ENCODE measurements at places on chromosomes 5 and 9. TPM values are rescaled to one million over a fixed set of nuclear protein-coding genes. Genes with fewer than 3 reads are reported as not detected.

DNA sequence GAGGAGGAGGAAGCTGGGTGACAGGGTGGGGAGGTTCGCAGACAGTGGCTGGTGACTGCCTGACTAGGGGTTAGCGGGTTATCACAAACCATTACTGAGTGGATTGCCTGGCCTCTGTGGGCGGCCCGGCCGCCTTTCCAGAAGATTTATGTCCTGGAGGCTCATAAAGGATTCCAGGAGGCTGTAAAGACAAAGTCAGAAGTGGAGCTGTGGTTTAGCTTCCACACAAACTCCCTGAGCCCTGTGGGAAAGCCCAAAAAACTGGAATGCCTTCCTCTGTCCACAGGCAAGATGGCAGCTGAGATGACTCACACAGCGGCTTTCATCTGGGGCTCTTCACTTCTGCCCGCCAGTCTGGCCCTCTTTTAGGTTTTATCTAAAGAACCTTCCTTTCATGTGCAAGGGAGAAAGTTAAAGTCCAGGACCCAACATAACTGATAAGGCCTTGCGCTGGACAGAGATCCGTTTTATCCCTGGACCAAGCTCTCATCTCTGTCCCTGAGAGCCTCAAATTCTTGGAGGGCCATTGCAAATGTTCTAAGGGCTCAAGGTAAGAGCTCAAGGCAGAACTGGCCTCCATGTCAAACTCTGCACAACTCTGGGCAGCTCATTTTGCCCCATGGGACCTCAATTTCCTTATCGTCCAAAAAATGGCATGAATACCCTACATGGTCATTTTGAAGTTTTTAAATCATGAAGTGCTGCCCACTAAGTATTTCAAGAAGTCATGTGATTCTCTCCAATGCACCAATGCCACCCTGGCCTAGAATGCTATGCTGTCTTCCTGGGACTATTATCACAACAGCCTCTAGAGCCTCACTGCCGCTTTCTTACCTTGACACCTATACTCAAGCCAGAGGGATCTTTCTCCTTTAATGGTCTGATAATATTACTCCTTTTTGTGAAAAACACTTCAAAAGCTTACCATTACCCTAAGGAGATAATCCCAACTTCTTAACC, 249.4 kb upstream of the TRIM32 start:
- no peak for DNase-seq

DNA sequence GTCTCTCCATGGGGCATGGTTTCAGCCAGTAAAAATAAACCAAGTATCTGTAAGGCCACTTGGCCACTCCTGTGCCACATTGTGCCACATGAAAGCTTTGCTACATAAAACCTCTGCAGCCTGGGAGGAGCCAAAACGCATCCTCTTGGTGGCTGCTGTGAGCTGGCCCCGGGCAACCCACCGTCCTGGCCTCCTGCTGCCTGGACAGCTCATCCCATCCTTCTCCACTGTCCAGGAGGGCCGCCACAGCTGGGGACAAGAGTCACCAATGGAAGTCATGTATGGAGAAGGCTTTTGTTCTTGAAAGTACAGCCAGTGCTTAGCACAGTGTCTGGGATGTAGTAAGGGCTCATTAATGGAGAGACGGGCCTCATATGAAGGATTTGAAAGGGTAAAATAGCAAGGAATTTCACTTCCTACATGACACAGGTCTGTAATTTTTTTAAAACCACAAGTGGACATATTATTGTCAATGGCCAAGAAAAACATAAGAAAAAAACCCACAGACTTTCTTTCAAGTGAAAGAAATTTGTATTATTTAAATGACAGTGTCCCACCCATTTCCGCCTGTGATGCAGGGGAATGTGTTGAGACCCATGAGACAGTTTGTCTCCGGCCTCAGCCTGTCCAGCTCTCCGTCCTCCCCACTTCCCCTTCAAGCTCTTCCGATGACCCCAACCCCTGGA, 6.6 kb downstream of the PTGES start:
- no peak for DNase-seq

DNA sequence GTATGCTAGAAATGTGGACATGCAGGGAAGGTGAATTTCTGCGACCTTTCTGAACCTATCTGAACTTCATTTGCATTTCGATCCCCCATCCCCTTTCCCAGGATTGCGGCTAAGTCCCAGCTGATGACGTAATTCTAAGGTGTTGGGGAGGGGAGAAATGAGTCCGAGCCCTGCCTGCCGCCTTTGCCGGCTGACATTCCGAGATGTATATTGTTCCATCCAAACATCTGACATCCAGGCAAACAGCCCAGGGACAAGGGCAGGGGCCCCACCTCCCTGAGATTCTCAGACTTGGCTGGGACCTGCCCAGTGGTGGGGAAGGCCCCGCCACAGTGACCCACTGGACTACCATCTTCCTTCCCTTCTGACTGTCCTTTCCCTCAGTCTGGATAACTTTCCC, 494.6 kb downstream of the ENC1 start:
- DNase-seq, result no peak

DNA sequence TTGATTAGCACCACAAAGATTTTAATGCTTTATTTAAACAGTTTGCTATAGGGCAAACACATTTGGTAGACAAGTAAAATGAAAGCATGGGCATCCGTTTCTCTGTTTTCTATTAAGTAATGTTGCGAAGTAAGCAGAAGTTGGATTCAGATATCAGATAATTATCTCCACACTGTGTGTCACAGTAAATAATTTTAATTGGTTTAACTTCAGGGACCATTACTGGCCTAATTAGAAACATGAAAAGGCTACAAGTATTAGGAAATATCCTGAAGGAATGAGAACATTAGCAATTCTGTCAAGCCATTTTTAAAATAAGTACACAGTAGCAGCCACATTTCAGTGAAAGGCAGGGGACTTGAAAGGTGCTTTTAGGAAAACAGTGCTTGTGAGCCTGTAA, 975.4 kb downstream of the NR2F1-AS1 start:
- DNase-seq, result no peak

DNA sequence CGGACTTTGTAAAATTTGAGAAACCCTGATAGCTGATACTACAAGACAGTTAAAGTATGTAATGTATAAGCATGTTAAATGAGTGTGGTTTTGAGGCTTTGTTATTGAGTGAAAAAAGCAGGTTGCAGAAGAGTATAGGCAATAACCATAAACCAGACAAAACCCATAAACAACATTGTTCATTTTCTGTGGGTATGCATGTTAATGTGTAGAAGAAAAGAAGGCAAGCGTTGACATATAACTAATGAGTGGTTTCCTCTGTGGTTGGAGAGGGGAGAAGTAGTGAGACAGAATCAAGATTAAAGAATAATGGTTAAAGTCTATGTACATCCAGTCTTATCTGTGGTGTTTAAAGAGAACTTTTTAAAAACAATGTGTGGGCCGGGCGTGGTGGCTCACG, 26.2 kb downstream of the RAD23B start:
- DNase-seq, result no peak

DNA sequence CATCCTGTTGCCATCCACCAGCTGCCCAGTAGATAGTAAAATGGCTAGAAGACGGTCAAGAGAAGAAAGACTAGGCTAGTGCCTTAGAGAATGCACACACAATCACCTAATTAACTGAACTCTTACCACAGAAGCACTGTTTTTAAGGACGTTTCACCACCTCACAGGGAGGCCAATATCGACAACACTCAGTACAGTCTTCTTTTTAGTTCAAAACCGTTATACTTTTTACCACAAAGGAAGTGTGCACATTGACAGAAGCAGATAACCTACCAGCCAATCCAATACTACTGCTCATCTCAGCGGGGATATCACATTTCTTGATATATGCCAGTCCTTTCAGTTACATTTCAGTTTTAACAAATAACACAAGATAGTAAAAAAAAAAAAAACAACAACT, 122.3 kb downstream of the GNAQ start:
- DNase-seq, result no peak

DNA sequence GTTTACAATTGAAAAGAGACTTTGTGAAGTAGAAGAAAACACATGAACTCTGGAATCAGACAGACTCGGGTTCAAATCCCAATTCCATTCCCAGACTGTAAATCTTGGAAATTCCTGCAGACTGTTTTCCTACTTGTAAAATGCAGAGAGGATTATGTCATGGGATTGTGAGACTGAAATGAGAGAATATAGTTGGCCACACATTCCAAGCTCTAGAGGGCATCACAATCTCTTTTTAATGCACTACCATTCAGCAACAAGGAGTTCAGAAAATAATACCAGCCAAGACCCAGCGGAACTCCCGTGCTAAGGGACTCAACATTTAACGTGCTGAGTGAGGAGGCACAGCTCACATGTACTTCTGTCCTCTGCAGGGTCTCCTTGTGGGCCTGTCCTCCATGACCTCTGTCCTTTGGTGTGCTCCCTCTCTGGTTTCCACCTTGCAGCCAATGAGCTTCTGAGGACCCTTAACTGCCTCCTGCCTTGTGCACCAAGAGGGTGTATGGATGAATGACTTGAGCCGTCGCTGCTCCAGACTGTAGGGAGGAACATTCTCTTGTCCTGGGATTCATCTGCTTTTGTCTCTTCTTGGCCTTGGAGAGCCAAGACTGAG, 263.5 kb downstream of the NTRK2 start:
- peak; percentile 21 for DNase-seq

- DNase-seq, result no peak
These were observed 64.8 kb downstream of the HSPA4 start for GRCh38 chr5:133116601-133117000.

GRCh38 chr5:7910738-7911428, 41.9 kb downstream of the MTRR start:
- DNase-seq, result no peak

GRCh38 chr5:91357806-91358205, 25.3 kb downstream of the ARRDC3 start:
- DNase-seq, result no peak

GRCh38 chr5:180084638-180085561, 13.3 kb upstream of the RNF130 start:
- peak; percentile 88 for DNase-seq

DNA sequence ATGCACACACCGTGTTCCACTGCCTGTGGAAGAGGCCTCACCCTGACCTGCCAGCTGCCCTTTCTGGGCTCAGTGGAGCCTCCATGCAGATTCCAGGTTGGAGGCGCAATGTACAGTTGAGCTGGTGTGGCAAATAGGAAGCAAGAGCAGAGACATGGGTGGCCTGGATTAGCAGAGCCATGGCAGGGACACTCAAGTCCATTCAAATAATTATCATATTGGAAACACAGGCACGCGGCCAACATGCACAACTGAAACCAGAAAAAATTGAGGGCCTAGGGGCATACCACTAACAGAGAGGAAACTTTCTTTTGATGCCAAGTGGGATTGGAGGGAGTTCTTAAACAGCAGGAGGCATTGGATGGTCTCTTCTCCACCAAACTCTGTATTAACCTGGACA, 35.8 kb downstream of the OTULINL start:
- DNase-seq, result no peak

GRCh38 chr5:54309691-54310432, 511 bp downstream of the ARL15 start:
- DNase-seq, result peak; percentile 70

- DNase-seq, result no peak
These were observed 539.1 kb downstream of the CDK5RAP2 start for GRCh38 chr9:120040896-120041295.

DNA sequence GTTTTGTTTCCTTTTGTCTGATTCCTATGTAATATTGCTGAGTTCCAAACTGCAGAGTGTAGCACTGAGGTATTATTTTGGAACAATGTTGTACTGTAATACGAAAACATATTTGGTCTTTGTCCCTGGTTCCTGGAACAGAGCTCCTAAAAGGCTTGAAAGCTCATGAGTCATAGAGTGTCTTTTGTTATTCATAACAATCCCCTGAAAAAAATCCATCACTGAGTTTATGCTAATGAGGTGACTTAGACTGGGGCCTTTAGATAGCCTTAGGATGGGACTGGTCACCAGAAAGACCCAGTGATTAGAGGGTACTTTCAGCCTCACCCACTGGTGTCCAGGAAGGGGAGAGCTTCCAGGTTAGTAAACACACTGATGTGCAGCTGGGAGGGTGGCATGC, 132.7 kb upstream of the POU5F2 start:
- DNase-seq, result no peak

The GABRA1 gene
- not detected for total RNA-seq

The SLC6A7 gene
- total RNA-seq, result 0.76 TPM

The LCN1 gene
- not detected for total RNA-seq

The C1QTNF2 gene
- total RNA-seq, result 0.18 TPM

The FSTL4 gene
- 0.33 TPM for total RNA-seq

Data from HT-29 (cell line).